ENCODE measurements at places on chromosomes 12 and 14.
A peak's percentile ranks its signal among the peaks of the same experiment; 100 is the strongest.

GRCh38 chr12:4918950-4919660, 9.4 kb downstream of the KCNA1 start:
- H3K4me3 ChIP-seq, result no peak overlapping the region
- no peak for DNase-seq
- H3K4me1 ChIP-seq, result no peaks in the 10 kb centered on the region
- H3K27ac ChIP-seq, result no peak overlapping the region
- peaks cover 85% of the 10 kb centered on the region for H3K27me3 ChIP-seq

GRCh38 chr12:11836282-11837151, 187.0 kb downstream of the ETV6 start:
- no peak overlapping the region for H3K27ac ChIP-seq
- no peak overlapping the region for H3K4me3 ChIP-seq
- H3K27me3 ChIP-seq, result no peaks in the 10 kb centered on the region
- H3K4me1 ChIP-seq, result peaks cover 41% of the 10 kb centered on the region

DNA sequence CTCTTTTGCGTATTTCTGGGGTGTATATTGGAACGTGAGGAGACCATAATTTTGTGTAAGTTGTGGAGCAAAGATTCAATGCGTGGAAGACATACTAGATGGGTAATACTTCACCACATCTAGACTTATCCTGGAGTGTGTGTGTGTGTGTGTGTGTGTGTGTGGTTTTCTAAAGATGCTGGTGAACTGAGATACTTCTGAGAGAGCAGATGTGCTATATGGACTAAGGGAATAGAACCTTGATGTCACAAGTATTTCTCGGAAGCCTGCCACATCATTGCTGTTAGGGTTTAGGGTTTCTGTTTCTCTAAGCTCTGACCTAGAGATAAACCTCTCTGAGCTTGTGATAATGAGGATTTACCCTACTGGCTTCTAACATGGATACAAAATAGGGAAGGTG, 138.8 kb downstream of the DACT1 start:
- DNase-seq, result no peak
- H3K4me1 ChIP-seq, result peaks cover 43% of the 10 kb centered on the region
- H3K27me3 ChIP-seq, result no peaks in the 10 kb centered on the region

DNA sequence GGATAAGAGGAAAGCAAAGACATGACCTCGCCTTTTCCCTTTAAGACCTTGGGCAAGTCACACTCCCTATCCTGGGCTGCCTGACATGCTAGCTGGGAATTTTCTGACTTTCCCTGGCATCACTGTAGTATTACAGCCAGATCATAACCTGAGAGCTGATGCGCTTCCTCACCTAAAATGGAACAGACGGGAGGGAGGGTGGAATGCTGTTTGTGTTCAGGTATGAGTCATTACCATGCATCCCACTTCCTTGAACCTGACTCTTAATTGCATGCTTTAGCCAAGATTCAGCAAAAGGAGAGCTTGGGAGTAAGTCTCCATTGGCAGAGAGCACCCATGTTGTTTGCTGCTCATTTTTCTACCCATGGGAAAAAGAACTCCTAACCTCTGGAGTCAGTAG, 156.5 kb downstream of the KCNK10 start:
- H3K36me3 ChIP-seq, result peaks cover 1% of the 10 kb centered on the region
- no peak overlapping the region for H3K4me3 ChIP-seq
- no peak overlapping the region for H3K27ac ChIP-seq
- peaks cover 1% of the 10 kb centered on the region for H3K4me1 ChIP-seq
- H3K27me3 ChIP-seq, result peaks cover 15% of the 10 kb centered on the region

GRCh38 chr12:69534389-69534822, 50.9 kb upstream of the CCT2 start:
- H3K4me3 ChIP-seq, result no peak overlapping the region
- peaks cover 6% of the 10 kb centered on the region for H3K4me1 ChIP-seq
- peak overlapping the region; percentile 72 for H3K27ac ChIP-seq
- H3K27me3 ChIP-seq, result no peaks in the 10 kb centered on the region
- H3K36me3 ChIP-seq, result peaks cover 4% of the 10 kb centered on the region
- no peak for DNase-seq

DNA sequence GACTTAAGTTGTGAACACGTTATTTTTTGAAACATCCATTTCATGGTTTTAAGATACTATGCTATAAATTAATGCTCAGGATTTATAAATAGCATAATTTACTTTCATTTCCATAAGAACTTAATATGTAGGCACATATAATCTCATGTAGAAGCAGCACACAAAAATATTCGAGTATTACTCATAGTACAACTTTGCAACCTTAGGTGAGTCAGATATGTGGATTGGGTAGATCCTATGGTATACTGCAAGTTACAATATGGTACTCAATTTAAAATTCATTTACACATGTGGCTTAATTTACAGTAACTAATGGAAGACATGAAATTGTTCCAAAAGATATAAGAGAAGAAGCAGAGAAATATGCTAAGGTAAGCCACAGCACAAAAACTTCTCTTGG, 26.0 kb downstream of the PSMA3 start:
- no peak for DNase-seq
- H3K27me3 ChIP-seq, result no peaks in the 10 kb centered on the region
- peak overlapping the region; percentile 24 for H3K27ac ChIP-seq

DNA sequence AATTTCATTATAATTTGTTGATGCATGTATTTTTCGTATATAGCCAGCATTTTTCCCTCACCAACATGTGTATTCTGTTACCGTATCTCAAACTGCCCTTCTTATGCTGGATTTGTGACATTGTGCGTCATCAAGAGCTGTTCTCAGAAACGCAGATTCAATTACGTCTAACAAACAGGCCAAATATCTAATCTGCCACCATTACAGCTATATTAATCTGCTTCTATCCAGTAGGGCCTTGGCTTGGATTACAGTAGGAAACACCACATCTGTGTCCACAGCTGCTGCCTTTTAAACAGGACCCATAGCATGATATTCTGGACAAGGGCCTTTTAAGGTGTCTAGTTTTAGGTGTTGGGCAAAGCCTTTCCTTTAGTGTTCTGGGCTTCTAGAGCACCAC, 140.6 kb downstream of the PDE3A start:
- no peak for DNase-seq
- H3K36me3 ChIP-seq, result peaks cover 11% of the 10 kb centered on the region

- H3K4me3 ChIP-seq, result no peak overlapping the region
- no peaks in the 10 kb centered on the region for H3K36me3 ChIP-seq
- peaks cover 48% of the 10 kb centered on the region for H3K4me1 ChIP-seq
Observed at GRCh38 chr14:68633131-68633991, 159.5 kb downstream of the ZFP36L1 start.

- no peaks in the 10 kb centered on the region for H3K4me1 ChIP-seq
- no peak for DNase-seq
Observed at GRCh38 chr14:44361083-44361482, 146.0 kb downstream of the FSCB start.

GRCh38 chr14:101367421-101368261, 193.7 kb upstream of the DIO3 start:
- H3K4me1 ChIP-seq, result no peaks in the 10 kb centered on the region
- no peak for DNase-seq
- no peak overlapping the region for H3K27ac ChIP-seq
- no peaks in the 10 kb centered on the region for H3K36me3 ChIP-seq

- no peak for DNase-seq
- H3K4me3 ChIP-seq, result no peak overlapping the region
- H3K27me3 ChIP-seq, result peaks cover 84% of the 10 kb centered on the region
- no peak overlapping the region for H3K27ac ChIP-seq
- H3K4me1 ChIP-seq, result peaks cover 10% of the 10 kb centered on the region
Observed at GRCh38 chr14:28769276-28769880, 2.8 kb downstream of the FOXG1 start.

GRCh38 chr12:12620730-12621315, 9.1 kb downstream of the CREBL2 start:
- H3K4me3 ChIP-seq, result no peak overlapping the region
- H3K4me1 ChIP-seq, result peaks cover 16% of the 10 kb centered on the region
- no peaks in the 10 kb centered on the region for H3K27me3 ChIP-seq
- DNase-seq, result no peak

DNA sequence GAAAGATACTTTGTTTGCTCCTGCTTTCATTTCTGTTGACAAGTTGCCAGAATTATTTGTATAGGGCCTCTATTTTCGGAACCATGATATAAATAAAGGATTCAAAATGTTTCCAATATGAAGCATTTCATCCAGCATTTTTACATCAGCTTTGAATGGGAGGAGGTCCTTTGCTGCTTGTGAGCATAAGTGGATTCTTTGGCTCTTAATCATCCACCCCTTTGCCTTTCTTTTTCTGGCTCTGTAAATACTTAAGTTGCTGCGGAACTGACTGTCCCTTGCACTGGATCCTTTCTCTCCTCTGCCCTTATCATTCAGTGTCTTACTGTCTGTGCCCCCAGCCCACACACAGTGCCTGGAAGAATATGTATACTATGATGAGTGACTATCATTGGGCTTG, 357.3 kb upstream of the RGS6 start:
- H3K36me3 ChIP-seq, result peaks cover 3% of the 10 kb centered on the region
- H3K27ac ChIP-seq, result no peak overlapping the region
- H3K27me3 ChIP-seq, result no peaks in the 10 kb centered on the region
- H3K4me3 ChIP-seq, result no peak overlapping the region
- DNase-seq, result no peak

DNA sequence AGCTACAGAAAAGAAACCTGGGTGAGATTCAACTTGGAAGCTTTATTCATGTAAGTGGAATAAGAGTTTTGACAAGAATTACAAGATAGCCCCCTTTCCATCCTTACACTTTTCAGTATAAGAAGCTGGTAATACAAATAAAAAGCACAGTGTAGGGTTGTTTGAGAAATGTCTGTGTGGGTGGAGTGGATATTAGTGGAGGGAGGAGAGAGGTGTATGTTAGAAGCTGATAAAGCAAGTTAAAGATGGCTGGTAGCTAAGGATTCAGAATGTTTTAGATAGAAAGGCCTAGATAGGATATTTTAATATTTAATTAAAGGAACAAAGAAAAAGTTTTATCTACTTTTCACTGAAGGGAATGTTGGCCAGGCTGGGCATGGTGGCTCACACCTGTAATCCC, 12.5 kb downstream of the CFAP54 start:
- H3K4me3 ChIP-seq, result no peak overlapping the region
- no peak for DNase-seq
- no peaks in the 10 kb centered on the region for H3K36me3 ChIP-seq
- no peak overlapping the region for H3K27ac ChIP-seq

- H3K4me3 ChIP-seq, result no peak overlapping the region
- peaks cover 11% of the 10 kb centered on the region for H3K4me1 ChIP-seq
- DNase-seq, result no peak
- H3K27me3 ChIP-seq, result no peaks in the 10 kb centered on the region
Observed at GRCh38 chr12:27555361-27555760, 31.4 kb downstream of the PPFIBP1 start.

- no peak for DNase-seq
- peaks cover 4% of the 10 kb centered on the region for H3K36me3 ChIP-seq
- H3K4me3 ChIP-seq, result no peak overlapping the region
- no peaks in the 10 kb centered on the region for H3K27me3 ChIP-seq
- no peaks in the 10 kb centered on the region for H3K4me1 ChIP-seq
- no peak overlapping the region for H3K27ac ChIP-seq
Observed at GRCh38 chr14:38481952-38482678, 226.2 kb upstream of the CLEC14A start.

GRCh38 chr12:12305568-12306300, 38.9 kb upstream of the LRP6 start:
- peaks cover 3% of the 10 kb centered on the region for H3K36me3 ChIP-seq
- no peaks in the 10 kb centered on the region for H3K27me3 ChIP-seq
- DNase-seq, result no peak
- no peak overlapping the region for H3K4me3 ChIP-seq
- no peak overlapping the region for H3K27ac ChIP-seq
- H3K4me1 ChIP-seq, result peaks cover 2% of the 10 kb centered on the region

GRCh38 chr12:61934564-61934963, 325.6 kb upstream of the USP15 start:
- no peak overlapping the region for H3K4me3 ChIP-seq
- peaks cover 1% of the 10 kb centered on the region for H3K4me1 ChIP-seq
- no peak overlapping the region for H3K27ac ChIP-seq
- no peak for DNase-seq
- H3K36me3 ChIP-seq, result no peaks in the 10 kb centered on the region
- H3K27me3 ChIP-seq, result no peaks in the 10 kb centered on the region

GRCh38 chr14:77498984-77499527, 440 bp upstream of the ISM2 start:
- H3K27me3 ChIP-seq, result peaks cover 35% of the 10 kb centered on the region
- no peak overlapping the region for H3K27ac ChIP-seq
- peak overlapping the region; percentile 59 for H3K4me3 ChIP-seq
- peaks cover 3% of the 10 kb centered on the region for H3K36me3 ChIP-seq

- no peaks in the 10 kb centered on the region for H3K27me3 ChIP-seq
- H3K4me1 ChIP-seq, result peaks cover 8% of the 10 kb centered on the region
- H3K27ac ChIP-seq, result no peak overlapping the region
- H3K36me3 ChIP-seq, result peaks cover 22% of the 10 kb centered on the region
- H3K4me3 ChIP-seq, result no peak overlapping the region
- no peak for DNase-seq
Observed at GRCh38 chr14:39033371-39033770, 69.7 kb downstream of the SEC23A start.

- H3K27me3 ChIP-seq, result no peaks in the 10 kb centered on the region
- no peak overlapping the region for H3K4me3 ChIP-seq
- DNase-seq, result no peak
- peaks cover 4% of the 10 kb centered on the region for H3K4me1 ChIP-seq
Observed at GRCh38 chr12:96658075-96658474, 168.7 kb downstream of the CFAP54 start.

GRCh38 chr12:28127455-28127854, 62.8 kb upstream of the CCDC91 start:
- DNase-seq, result no peak
- H3K4me1 ChIP-seq, result no peaks in the 10 kb centered on the region
- no peak overlapping the region for H3K4me3 ChIP-seq
- H3K27me3 ChIP-seq, result no peaks in the 10 kb centered on the region
- H3K36me3 ChIP-seq, result no peaks in the 10 kb centered on the region

DNA sequence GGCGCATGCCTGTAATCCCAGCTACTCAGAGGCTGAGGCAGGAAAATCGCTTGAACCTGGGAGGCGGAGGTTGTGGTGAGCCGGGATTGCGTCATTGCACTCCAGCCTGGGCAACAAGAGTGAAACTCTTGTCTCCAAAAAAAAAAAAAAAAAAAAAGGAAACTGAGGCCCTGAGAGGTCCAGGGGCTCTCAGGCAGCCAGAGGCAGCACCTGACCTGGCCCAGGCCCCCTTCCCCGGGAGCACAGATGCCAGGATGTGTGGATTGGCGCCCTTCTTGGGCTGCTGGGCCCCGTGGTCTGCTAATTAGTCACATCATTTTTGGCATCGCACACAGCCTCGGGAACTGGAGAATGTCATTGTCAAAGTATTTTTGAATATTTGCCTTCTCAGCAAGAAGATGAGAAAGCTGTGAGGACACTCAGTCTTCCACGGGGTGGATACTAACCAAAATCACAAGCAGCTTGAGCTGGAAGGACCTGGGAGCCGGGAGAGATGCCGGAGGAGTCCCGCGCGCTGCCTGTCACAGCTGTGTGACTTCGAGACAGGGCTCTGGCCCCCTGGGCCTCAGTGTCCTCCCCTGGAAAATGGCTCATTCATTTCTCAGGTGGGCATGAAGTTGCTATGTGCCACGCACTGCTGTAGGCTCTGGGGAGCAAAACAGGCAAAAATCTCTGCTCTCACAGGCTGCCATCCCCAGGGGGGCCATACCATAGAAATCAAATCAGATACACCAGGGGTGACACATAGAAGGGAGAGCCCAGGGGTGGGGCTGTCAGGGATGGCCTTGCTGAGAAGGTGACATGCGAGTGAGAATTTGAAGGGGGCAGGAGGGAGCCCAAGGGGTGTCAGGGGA, 12.5 kb upstream of the RCOR1 start:
- H3K27ac ChIP-seq, result no peak overlapping the region
- DNase-seq, result no peak
- H3K4me3 ChIP-seq, result no peak overlapping the region
- peaks cover 2% of the 10 kb centered on the region for H3K4me1 ChIP-seq
